ENCODE measurements at places on chromosomes 6 and 20. TPM values are rescaled to one million over a fixed set of nuclear protein-coding genes. Genes with fewer than 3 reads are reported as not detected.

GRCh38 chr6:66993272-66993671 is 1286.2 kb upstream of the EYS start:
- DNase-seq: no peak

- DNase-seq: no peak
These were observed 104.5 kb downstream of the TTLL2 start for GRCh38 chr6:167429353-167429752.

DNA sequence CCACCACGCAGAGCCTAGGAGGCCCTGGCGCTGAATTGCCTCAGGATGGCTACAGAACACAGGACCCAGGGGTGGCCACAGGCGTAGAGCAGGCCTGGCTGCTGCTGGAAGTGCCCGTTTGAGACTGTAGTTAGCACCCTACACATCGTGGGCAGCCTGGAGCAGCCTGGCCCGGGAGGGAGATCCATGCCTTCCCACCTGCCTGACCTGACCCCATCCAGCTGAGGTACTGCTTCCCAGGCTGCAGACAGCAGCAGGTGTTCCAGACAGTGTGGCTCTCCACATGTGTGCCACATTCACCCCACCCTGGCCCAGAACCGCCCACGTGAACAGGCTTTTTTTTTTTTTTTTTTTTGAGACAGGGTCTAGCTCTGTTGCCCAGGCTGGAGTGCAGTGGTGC is 20.9 kb upstream of the MAP1LC3A start:
- no peak for DNase-seq

GRCh38 chr6:140230282-140230681 is 855.8 kb upstream of the CITED2 start:
- DNase-seq: no peak

DNA sequence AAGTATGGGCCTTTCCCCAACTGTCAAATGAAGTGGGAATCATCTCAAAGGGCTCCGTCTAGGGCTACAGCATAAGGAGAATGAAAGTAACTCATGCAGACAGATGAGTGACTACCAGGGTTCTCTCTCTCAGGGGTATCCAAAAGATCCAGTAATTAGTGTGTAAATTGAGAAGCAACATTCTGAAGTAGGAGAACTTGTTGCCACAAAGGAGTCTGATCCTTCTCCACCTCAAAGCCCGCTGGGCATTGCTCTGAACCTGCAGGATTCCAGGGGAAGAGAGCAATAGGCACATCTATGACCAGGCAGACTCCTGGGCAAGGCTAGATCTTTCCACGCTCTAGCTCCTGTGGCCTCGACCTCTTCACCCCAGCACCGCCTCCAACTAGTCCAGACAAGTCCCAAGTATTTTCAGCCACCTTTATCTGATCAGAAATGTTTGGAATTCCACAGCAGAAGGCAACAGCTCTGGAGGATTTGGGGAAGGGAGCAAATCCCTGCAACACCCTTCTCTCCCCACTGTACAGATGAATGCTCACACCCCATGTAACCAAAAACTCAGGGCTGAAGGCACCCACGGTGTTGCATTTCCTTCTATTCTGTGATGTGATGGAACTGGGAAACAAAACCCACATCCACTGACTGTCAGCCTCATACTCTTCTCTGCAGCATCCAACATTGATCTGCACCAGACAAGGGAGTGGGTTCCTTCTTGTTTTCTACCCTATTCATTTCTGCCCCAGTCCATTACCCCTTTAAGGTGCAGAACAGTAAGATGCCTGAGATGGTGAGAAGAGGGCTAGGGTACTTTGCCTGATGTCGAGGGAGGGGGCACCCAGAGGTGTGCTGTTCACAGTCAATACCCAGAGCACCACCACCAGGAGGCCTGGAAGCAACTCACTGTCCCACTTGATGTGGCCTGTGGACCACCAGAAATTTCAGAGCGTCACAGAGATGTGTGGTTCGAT is 41.0 kb downstream of the COX4I2 start:
- no peak for DNase-seq

- DNase-seq: no peak
These were observed 404.7 kb downstream of the TAF4 start for GRCh38 chr20:61661025-61661424.

DNA sequence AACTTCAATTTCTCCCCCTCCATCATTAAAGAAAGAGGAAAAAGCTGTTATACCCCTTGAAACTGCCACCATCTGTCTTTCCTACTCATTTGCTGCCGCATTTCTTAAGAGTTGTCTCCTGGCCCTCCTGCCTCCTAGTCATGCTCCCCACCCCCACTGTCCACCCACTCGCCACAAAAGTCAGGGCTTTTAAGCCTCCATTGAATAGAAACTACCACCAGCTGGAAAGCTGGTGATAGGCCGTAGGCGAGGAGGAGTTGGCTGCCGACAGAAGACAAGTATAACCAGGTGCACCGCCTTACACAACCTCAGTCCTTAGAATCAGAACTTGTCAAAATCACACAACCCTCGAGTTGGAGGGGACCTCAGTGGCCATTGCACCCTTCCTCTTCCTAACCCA is 67.6 kb downstream of the B3GAT2 start:
- DNase-seq: no peak

GRCh38 chr20:3712279-3712873 is at the start of gene SIGLEC1:
Gene SIGLEC1, minus strand, starts transcription at chr20:3712600. Its CDS starts 5,472 bp downstream, at chr20:3707128.
- DNase-seq: no peak

DNA sequence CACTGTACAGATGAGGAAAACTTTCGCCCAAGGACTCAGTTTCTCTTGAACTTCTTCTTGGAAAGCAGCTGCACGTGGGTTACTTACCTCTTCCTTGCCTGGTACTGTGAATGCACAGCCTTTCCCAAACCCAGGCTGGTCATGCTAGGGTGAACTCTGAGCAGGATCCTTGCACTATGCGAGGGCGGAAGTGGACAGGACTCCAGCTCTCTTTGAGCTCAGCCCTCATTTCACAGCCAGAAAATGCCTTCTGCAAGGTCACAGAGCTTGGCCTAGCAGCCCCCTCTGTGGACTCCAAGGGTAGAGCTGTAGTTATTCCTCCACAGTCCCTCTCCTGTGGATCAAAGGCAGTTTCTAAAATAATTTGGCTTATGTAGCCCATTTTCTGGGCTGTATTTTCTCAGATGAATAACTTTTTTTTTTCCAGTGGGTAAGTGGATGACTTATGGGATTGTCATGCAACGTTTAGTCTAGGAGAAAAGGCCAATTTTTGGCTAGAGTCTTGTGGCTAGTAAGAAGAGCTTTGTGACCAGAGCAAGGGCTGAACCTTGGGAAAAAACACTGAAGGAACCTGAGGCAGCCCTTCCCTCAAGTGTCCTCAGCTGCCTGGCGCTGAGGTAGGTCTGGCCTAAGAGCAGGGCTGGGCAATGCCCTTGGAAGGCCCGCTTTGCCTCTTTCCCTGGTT is 172.7 kb downstream of the SCP2D1 start:
- DNase-seq: no peak

- no peak for DNase-seq
These were observed 48.7 kb downstream of the PDYN start for GRCh38 chr20:1945134-1945618.

DNA sequence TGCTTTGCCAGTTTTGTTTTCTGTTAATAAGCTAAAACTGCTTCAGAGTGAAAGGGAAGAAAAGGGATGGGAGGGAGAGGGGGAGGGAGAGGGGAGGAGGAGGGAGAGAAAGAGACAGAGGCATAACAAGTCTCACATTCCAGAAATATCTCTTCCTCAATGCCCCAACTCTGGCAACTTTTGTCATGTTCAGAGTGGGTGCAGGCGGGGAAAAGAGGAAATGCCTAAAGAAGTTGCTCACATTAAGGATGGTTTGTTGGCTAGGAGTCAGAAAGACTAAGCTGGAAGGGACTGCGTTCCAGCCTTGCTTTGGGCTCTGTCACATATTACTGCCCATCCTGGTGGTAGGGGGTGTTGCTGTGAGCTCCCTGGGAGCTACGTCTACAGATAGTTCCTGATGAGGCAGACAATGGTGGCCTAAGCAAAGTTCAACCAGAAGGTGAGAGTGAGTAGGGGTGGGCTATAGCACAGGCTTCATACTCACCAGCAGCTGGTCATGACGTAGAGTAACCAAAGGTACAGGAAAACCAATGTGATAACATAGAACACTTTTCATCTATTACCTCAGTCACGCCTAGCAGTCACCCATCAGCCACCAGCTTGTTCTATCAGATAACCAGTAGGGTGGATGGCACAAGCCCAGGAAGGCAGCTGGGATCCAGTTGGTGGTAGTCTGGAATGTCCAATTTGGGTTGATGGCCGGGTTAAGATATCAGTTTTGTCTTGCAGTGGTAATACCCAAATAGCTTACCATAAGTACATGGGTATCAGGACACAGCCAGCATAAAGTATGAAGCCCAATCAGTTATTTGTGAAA is 2.1 kb downstream of the TSPYL4 start:
- no peak for DNase-seq

FAM83B gene
- total RNA-seq: not detected

PTK6 gene
- total RNA-seq: 0.97 TPM

BHLHE23 gene
- not detected for total RNA-seq

HUS1B gene
- 0.79 TPM for total RNA-seq

MICB gene
- total RNA-seq: 18.7 TPM

RIPPLY2 gene
- total RNA-seq: not detected

RIPOR3 gene
- total RNA-seq: 0.23 TPM

KCNK16 gene
- not detected for total RNA-seq

RIMS1 gene
- not detected for total RNA-seq
